Stimulated activated CD8-positive, alpha-beta memory T cell treated with anti-CD3 and anti-CD28 coated beads, Interleukin-4, amount 100 ng/mL, for 4 hours (primary cell): ENCODE measurements at places on chromosomes 7 and 10.

DNA sequence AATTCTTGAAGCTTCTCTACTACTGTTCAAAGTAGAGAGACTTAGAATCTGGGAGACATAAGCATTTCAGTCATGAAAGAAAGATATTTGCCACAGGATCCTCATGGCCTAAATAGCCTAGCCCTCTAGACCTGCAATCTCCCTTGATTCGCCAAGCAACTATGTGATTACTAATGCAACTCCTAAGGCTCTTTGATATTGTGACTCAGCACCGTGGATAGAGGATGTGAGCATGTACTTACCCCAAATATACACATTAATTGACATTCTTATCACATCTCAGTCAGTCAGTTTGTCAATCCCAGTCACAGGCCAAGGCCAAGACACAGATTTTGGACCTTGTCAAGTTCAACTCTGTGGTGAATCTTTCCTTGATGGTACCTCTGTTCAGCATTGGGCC is 42.6 kb downstream of the GPR37 start:
- no peak for DNase-seq

DNA sequence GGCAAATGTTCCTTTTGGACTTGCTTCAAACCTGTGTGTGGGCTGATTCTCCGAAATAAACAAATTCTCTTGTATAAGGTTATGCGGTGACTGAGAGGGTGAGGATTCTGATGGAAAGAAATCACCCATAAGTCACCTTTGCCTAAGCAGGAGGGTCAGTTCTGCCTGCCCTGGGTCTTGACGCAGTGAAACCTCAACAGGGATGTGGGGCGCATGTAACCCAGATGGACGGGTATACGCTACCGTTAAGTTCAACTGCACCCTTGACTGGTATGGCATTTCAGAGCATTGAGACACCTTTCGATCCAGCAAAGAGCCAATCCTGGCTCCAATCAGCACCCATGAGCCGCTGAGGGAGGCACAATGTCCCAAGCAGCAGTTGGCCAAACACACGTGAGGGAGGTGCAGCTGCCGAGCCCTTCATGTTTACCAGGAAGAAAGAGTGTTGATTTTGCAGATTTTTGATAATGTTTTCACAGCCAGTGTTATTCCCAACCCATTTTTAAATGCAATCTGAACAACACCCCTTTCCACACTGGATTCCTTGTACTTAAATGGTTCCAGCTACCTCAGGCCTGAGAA is 48.1 kb downstream of the SORBS1 start:
- no peak for DNase-seq

- DNase-seq, result no peak
Measured at GRCh38 chr7:44447874-44448425, 42.5 kb downstream of the NUDCD3 start.

DNA sequence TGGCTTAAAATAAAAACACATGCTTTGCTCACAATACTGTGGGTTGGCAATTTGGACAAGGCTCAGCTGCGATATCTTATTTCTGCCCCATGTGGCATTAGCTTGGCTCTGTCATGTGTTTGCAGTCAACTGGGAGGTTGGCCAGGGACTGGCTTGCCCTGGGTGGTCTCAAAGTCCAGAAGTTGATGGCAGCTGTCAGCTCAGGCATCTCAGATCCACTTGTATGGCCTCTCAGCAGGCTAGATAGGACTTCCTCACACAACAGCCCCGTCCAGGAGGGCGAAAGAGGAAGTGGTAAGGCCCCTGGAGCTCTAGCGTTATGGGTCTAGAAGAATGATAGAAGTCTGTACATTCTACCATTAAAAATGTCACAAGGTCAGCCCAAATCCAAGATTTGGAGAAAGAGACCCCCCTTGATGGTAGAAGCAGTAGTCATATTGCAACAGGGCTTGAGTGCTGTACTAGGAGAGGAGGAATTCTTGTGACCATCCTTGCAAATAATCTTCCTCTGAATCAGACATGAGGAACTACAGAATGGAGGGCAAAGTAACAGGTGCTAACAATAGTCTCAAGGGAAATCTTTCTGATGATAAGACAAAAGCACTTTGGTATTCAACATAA is 166.2 kb downstream of the FAM107B start:
- DNase-seq, result no peak

DNA sequence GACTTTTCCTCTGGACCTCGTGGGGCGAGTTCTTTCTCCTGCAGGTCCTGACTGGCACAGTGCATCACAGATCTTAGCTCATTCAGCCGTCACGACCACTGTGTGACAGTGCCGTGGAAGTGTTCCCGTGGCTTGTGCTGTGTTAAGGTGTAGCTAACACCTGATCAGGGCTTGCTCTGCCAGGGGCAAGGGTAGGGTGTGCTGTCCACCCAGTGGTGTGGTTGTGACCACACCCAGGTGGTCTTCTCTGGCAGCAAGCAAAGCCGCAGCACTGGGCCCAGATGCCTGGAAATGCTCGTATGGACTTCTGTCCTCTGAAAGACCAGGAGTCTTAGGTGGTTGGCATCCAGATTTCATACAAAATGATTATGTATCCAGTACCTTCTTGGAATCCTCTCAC is 86.2 kb downstream of the GLRX3 start:
- DNase-seq, result no peak

DNA sequence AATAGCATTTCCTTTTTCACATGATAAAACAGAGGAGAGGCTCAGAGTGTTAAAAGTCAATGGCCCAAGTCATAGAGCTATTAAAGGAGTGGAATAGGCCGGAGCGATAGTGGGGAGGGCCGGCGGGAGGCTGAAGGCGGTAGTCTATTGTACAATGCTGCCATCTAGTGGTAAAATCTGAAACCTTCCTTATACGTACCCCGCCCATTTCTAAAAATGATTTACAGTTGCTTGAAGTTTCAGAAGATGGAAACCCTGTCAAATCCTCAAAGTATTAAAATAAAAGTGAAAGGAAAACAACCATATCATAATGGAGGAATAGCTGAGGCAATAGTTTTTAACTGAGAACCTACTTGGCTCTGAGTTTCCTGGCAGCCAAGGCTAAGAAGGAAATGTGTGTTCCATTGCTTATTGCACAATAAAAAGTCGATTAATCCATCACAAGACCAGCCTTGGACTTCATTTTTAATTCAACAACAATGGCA is 209.1 kb downstream of the CCSER2 start:
- DNase-seq, result no peak

- no peak for DNase-seq
Measured at GRCh38 chr7:65609131-65609530, 235.5 kb downstream of the ZNF92 start.

DNA sequence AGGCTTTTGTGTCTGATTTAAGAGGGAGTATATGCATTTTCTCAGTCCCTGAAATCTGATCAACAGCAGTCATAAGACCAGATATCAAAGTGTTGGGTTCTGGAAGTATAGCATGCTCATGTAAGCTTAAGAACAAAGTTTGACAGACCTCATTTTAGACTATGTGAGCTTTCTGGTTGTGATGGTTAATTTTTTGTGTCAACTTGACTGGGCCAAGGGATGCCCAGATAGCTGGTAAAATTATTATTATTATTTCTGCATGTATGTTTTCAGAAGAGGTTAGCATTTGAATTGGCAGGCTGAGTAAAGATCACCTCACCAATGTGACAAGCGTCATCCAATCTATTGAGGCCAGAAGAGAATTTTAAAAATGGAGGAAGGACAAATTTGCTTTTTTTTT is 63.5 kb upstream of the FRMD4A start:
- DNase-seq, result no peak

DNA sequence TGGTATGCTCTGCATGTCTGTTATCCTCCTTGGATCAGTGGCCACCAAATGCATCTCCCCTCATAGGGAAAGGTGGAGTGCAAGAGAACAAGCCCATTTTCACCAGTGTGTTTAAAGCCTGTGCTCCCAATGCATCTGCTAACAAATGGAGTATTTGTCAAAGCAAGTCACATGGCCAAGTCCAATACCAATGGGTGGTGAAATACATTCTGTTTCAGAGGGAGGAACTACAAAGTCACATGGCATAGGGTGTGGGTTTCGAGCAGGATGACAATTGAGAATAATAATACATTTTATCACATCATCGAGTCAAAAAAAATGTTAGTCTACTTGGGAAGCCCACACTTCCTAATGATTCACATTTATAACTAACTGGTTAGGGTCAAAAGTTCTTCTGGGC is 62.7 kb downstream of the SUGCT start:
- no peak for DNase-seq
